ENCODE measurements at places on chromosomes 2 and 18.

DNA sequence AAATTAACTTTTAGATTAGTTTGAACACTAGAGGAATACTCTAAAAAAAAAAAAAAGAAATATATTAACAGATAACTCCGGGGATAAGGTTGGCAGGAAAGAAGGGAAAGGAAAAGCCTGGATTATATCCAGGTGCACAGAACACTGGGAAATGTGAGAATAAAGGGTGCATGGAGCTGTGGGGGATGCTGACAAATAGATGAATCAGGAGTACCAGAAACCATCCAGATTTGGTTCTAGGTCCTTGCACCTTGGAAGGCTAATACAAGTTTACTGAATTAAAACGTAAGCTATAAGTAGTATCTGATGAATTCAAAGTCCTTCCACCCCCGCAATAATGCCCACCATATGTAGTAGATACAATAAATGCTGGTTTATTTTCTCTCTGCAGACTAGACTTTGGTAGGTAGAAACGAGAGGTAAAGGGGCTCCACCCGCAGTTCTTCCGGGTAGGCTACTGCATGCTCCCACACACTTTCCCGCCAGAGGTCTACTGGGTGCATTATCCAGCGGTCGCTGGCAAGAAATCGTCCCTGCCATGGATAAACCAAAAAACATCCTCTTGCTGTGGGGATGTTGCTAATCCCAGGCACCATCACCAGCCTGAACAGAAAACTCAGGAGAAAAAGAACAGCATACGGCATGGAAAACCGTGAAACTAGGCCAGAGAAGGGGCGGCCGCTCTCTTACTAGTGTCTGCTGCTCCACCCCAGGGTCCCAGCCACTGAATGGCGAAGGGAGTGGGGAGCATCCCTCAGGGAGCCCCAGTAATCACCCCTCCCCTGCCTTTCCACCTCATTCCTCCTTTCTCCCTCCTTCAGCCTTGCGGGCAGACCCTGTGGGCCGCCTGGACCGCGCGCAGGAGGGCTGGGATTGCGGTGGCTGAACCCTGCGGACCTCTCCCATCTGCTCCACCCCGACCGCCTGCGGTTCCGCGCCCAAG is 1.5 kb downstream of the CNRIP1 start:
- DNase-seq, result no peak

DNA sequence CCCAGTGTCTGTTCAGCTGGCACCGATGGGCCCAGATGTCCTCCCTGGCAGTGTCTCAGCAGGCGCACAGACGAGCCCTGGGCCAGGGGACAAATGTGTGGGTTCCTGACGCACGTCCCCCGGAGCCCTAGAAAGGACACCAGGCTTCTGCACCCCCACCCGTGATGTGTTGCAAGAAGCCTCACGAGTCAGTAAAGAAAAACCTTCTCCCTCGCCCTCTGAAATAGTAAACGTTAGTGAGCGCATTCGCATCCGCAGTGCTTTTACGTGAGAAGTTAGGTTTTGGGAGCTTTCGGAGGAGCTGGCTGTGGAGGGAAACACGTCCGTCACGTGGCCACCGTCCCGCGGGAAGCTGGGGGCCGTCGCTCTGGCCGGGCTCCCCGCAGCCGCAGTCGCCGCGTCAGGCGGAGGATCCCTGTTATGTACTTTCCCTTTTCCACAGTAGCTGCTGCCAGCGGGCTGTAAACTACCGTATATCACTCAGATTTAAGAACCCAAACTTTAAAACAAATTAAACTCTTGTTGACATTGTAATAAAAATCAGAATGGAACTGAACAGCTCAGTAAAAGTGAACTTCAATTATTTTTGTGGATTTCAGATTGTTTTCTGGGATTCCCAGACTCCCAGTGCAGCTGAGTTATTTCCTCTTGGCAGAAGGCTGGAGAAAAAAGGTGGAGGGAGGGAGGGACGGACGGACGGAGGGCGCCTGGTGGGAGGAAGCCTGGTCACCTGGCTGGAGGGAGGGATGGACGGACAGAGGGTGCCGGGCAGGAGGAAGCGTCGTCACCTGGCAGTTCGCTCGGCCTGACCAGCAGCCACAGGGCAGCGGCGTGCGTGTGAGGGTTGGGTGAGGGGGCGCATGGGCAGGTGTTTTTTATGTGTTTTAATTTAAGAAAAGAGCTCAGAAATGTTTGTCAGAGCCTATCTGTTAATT is 112.1 kb downstream of the NFATC1 start:
- DNase-seq, result no peak

DNA sequence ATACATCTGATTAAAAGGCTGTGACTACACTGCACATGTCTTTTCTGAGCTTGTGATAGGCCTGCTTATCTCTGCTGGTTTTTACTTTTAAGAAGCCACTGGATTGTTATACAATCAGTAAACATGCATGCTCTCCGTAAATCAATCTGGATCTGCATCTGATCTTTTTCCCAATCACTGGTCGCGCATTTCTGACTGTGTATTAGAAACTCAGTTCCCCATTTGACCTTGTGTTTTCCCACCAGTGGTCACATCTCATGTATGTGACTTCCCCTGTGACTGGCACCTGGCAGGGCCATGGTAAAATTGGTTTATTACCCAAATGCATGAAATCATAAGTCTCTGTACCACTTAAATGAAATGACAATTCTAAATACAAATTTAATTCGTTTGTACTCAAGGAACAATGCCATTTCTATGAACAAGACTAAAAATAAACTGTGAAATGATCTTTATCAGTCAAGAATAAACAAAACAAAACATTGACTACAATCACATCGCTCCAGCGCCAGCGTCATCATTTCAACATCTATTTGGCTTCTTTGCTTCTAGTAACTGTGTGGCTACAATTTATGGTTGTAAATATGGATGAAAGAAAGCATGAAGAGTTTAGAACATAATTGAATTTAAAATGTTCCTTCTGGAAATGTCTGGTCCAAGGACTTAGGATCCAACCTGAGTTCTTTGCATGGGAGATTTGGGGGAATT is 396.6 kb upstream of the TRIB2 start:
- DNase-seq, result no peak

DNA sequence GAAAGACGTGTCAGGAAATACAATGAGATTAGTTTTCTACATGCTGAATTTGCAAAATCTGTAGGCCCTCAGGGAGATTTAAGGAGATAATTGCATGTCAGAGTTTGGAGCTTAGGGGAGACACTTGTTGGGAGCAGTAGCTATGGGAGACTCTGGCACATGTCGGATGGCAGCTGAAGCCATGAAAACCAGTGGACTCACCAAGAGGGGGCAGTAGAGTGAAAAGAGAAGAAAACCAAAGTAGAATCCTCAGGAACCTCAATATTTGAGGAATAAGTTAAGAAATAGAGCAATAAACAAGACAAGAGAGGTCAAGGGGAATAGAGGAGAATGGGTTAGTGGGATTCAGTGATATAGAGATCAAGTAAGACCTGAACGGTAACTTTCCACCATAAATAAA is 24.8 kb downstream of the RUFY4 start:
- no peak for DNase-seq

GRCh38 chr2:71153585-71154224 is 23.3 kb downstream of the MPHOSPH10 start:
- no peak for DNase-seq

DNA sequence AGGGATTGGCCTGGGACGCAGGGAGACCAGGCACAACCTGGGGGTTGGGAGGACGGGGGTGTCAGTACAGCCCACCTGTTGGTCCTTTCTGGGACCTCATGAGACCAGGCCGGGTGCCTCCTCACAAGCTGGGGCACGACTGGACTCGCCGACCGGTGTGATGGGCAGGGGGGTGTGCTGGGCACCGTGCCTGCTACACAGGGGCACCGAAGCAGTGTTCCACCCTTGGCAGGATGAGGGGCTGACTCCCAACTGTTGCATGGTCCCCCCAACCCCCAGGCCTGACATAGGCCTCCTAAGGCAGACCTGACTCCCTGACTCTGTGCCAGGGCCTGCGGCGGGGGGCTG is 256.7 kb downstream of the ATAD2B start:
- no peak for DNase-seq

DNA sequence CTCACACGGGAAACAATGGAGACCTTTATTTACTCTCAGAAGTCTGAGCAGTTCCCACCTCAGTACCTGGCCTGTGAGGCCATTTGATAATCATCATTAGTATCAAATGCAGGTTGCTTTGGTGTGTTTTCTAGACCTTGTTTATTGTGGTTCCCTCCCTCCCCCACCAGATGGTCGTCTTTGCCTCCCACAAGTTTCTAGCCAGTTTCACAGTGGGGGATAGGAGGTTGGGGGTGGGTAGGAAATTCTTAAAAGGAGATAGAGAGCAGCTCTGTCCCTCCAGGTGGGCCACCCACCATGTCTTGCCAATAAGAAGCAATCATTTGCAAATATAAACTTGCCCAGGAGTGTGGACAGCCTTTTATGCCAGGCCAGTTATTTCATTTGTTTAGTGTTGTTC is 31.3 kb downstream of the SETBP1 start:
- no peak for DNase-seq

DNA sequence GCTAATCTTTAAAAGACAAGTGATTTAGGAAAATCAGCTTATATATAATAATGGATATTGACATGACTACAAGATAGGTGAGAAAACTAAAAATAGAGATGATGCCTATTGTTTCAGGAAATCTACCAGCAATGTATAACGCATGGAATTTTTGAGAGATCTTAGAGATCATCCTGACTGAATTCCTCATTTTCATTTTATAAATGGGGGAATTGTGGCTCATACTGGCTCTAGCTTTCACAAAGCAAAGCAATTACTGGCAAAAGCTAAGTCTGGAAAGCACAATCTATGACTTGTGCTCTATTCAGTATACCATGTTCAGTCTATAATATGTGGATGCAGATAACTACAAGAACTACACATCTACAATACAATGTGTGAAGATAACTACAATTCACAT is 51.9 kb upstream of the FANCL start:
- no peak for DNase-seq

- DNase-seq, result no peak
Measured at GRCh38 chr2:4908461-4908860, 783.7 kb upstream of the SOX11 start.

DNA sequence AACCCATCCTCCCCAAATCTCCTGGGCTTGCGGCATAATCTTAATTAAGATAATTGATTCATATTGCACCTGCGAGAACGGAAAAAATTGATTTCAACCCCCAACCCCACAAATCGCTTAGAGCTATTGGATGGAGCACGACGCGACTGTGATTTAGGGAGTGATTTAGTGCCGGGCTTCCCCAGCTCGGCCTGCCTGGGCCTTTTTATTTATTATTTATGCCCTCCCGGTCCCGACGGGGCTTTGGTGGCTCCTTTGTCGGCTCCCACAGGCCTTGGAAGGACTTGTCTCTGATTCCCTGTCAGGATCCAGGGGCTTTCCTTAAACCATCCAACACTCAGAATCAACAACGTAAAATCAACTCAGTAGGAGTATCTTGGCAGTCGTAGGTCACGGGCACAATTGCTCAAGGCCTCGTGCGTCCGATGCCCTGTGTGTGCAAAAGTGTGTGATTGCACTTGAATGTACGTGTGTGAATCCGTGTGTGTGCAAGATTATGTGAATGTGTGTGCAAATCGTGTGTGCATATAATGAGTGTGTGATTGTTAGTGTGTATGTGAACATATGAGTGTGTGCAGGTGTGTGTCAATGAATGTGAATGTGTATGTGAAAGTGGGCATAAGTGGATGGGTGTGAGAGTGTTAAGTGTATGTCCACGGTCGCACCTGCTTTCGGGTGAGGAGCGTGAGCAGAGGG is 4.3 kb upstream of the NEUROD1 start:
- DNase-seq, result no peak

DNA sequence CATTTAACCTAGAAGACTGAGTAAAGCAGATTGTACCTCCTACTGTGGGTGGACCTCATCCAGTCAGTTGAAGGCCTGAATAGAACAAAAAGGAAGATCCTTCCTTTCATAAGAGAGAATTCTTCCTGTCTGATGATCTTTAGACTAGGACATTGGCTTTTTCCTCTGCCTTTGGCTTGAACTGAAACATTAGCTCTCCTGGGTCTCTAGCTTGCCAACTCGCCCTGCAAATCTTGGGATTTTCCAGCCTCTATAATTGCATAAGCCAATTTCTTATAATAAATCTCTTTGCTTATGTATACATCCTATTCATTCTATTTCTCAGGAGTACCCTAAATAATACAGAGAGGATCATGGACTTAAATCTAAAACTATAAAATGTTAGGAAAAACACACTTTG is 6.2 kb upstream of the KDSR start:
- DNase-seq, result no peak

DNA sequence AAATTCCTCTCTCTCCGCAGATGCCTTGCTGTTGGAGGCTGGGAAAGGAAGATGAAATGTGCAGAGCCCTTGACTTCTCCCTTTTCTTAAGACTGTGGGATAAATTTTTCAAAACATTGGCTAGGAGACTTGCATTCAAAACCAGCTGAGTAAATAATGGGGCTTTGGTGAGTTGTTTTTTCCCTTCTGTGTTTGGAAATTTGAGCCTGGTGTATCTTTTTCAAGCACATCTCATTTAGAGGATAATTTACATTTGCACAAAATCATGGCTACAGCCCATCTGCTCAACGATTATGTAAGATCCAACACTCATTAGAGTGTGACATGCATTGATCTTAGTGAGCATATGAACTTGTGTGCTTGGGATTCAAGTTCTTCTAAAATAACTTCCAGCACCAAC is 112.1 kb upstream of the ATP8B1 start:
- DNase-seq, result no peak

- no peak for DNase-seq
Measured at GRCh38 chr2:65379721-65380171, 52.7 kb downstream of the SPRED2 start.

- no peak for DNase-seq
Measured at GRCh38 chr2:54685263-54685775, 38.1 kb upstream of the EML6 start.

DNA sequence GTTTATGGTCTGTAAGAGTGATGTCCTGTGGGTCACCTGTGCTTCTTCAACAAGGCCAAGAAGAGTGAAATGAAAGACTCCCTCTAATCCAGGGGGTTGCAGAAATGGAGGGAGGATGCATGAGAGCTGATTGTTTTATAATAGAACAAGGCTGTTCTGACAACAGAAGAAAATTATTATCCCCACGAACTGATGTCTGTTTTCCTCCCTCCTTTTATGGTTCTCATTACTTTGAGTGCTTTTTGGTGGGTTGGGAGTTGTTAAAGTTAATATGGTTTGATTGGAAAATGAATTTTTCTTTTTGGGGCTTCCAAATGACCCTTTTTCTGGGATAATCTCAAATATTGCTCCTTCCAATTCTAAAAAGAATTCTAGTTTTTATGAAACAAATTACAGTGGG is 33.6 kb downstream of the GATA6 start:
- no peak for DNase-seq

GRCh38 chr2:54079331-54079730 is 36.1 kb upstream of the ACYP2 start:
- DNase-seq, result no peak

DNA sequence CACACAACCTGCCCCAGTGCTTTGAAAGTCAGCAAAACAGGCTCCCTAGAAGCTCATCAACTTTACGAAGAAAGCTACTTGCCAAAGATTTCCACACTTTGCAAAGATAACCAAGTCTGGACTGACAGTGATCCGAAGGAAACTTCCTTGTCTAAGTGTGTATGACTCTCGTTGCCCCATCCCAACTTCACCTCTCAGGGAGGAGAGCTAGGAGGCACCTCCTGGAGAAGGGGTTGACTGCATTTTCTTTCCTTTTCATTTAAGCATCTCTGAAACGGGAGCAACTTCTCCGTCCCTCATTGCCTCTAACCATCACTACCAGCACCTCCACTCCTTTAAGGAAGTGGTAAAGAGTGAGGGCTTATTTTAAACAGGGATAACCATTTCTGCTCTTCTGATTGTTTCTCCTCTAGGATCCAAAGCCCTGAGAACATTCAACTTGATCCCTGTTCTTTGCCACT is 7.0 kb downstream of the ZEB2 start:
- DNase-seq, result no peak

Measured in activated CD4-positive, alpha-beta T cell treated with anti-CD3 and anti-CD28 coated beads, Interleukin-2, Interleukin-4, amounts not matched to agents 100 ng/mL and 50 ng/mL, durations not matched to agents 16 hours and 8 hours (primary cell).